Pancreas (tissue), 10 donors: ENCODE measurements at places on chromosomes 1 and 21.
A peak's percentile ranks its signal among the peaks of the same experiment; 100 is the strongest.

- DNase-seq: no peak
Measured at GRCh38 chr1:113320972-113321680, 69.2 kb upstream of the MAGI3 start.

DNA sequence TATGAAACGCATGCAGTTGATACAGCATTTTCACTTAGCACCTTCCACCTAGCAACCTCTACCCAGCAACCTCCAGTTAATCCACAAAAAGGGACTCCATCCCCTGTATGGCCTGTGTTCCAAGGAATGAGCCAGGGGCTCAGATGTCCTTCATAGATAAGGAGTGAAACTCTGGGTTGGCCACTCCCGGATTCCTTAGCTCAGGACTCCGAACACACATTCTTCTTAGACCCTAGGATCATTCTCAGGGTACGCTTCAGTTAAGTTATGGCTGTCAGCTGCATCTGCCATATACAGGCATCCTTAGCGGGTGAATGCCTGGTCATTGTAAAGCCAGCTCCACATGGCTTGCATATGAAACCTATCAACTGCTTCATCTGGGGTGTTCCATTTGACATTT, 15.9 kb upstream of the IFI6 start:
- DNase-seq: no peak

GRCh38 chr1:165924117-165924516, 96.7 kb downstream of the UCK2 start:
- DNase-seq: no peak

DNA sequence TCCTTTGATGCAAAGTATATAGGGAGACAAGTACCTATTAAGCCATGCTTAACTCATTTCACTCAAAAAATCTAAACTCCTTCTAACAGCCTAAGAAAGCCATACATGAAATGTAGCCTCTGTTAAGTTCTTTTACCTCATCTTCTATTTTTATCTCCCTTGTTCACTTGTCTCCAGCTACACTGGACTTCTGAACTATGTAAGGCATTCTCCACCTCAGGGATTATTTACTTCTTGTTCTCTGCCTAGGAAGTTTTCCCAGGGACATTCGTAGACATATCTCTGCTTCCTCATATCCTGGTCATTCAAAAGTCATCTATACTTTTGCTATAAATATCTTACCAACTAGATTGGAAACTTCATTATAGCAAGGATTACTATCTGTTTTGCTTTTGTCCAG, 96.9 kb downstream of the COP1 start:
- no peak for DNase-seq

- no peak for DNase-seq
Measured at GRCh38 chr1:226404063-226404903, 3.6 kb downstream of the PARP1 start.

DNA sequence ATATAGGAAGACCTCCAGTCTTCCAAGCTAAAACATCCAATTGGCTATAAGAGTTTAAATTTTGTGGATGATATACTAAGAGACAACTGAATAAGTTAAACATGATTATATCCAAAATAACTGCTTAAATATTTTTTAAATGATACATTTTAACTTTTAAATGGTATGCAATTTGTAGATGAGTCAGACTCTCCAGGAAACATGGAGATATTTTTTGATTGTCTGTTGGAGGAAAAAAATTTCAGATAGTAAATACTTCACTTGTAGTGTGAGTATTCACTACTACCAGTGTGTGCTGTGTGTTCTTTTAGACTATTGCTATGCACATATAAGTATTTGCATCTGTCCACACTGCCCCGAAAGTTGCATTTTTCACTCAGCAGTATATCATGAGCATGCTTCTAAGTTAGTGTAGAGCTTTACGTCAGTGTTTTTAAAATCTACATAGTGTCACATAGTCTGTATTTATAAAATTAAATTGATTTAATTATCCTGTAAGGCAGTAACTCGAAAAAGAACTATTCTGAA, 91.1 kb downstream of the USP25 start:
- DNase-seq: no peak

DNA sequence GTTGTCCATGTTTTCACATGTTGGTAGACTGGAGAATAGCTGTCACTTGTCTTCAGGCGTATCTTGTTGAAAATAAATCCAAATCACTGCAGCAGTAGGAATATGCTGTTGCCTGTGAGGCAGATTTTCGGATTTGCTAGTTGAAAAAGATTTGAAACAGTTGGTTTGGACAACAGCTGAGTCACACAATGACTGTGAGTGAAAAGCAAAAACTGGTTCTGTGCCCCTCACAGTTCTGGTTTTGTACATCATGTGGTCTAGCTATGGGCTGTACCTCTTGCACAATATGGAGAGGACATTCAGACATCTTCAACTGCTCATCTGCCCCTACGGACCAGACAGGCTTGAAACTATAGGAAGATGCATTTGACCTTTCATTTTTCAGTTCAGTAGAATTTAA, 1.8 kb downstream of the ARF1 start:
- no peak for DNase-seq

DNA sequence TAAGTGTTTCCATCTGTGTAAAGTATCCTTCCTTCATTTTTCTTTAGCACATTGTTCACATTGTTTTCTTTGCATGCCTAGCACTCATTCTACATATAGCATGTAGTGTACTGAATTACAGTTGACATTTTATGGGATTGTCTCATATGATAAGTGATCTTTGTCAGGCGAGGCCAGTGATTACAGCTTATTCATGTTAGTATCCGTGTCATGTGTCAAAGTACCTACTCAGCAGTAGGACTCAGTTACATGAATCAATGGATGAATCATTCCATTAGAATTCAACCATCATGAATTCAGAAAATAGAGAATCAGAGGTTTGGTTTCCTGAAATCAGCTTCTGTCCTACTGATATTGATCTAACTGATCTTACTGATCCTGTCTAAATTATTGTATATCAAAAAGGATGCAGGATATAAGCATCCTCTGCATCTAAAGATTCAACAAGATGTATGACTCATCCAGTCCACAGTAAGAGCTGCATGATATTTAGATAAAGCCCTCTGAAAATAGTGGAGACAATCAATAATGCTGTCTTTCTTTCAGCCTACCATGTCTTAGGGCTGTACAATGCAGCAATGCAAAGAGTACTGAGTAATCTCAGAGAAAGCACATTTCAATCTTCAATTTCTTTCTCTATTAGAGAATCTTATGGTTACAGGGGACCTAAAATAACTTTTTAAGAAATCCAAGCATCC, 20.7 kb upstream of the HRNR start:
- no peak for DNase-seq

- no peak for DNase-seq
Measured at GRCh38 chr1:214425716-214426425, 125.5 kb downstream of the PTPN14 start.

DNA sequence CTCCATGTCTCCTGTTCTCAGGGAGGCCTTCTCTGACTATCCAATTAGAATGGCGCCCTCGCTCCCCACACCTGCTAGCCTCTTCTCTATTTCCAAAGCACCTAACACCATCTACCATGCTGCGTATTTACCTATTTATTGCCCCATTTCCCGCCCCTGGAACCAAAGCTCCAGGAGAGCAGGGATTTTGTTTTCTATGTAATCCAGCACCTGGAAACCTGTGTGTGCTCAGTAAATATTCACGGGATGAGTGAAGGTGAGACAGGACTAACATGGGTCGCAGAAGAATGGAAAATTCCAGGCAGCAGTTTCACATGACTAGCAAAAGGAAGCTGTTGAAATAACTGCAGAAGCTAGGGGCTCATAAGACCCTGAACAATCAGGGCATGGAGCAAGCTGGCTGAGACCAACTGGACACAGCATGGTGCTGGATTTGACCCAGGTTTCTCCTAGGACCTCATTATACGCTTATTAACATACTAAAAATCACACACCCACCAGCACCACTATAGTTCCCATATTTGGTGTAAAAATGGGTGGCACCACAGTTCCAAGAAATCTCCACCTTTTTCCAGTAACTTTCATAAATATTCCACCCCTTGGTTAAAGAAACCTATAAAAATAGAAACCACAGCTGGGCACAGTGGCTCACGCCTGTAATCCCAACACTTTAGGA, 15.1 kb upstream of the TENT5B start:
- no peak for DNase-seq

GRCh38 chr1:175000697-175001187, 995 bp downstream of the CACYBP start:
- DNase-seq: no peak

DNA sequence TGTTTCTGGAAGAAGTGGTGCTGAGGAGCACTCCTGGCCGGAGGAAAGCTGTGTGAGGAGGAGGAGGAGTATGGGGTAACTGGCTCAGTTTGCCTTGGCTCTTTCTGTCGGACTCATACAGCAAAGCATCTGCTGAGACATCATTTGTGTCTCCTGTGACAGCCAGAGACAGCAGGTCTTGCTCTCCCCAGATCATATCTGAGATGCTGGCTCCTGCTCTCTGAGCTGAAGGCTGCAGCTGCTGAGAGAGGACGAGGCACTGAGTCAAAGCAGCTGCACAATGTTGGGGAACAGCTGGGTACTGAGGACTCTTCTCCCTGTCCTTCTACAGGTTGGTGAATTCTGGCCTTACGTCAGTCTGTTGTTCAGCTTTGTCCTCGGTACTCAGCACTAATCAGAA, 14.3 kb downstream of the OR2B11 start:
- DNase-seq: no peak

GRCh38 chr1:60063561-60063960, 10.0 kb downstream of the C1orf87 start:
- DNase-seq: no peak

DNA sequence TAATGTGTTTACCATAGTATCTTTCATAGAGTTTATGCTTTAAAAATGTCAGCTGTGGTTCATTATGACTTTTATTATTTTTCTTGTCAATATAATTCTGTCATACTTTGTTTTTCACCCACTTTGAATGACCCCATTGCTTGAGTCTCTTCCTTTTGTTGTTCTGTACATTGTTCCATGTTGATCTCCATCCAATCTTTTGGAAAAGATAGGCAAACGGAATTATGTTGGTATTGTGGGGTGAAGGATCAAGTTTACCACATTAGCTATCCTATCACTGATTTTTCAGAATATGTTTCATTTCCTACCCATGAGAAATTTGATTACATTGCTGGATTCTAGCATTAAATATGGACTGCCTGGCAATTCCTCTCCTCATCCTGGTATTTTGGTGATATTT, 196.6 kb downstream of the NFIA start:
- DNase-seq: no peak

- no peak for DNase-seq
Measured at GRCh38 chr1:48026701-48027532, 29.7 kb upstream of the TRABD2B start.

- DNase-seq: no peak
Measured at GRCh38 chr1:28155628-28156027, 20.9 kb downstream of the PTAFR start.

- no peak for DNase-seq
Measured at GRCh38 chr21:44700101-44701022, 3.4 kb downstream of the KRTAP10-12 start.

DNA sequence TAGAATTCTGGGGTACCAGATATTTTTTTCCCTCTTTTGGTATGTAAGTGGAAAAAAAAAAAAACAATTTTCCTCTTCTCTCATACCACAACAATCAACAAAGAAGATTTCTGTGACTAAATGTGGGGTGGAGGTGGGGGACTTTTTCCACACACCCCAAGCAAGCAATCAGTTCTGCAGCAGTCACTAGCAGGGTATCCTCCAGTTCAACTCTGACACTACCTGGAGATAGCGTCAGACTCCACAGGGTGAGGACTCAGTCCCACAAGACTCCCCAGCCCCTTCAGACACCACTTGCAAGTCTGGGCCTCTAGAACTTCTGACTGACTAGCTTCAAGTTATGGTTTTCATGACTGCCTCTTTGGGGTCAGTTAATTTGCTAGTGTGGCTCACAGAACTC, 6.2 kb downstream of the DHX9 start:
- no peak for DNase-seq

DNA sequence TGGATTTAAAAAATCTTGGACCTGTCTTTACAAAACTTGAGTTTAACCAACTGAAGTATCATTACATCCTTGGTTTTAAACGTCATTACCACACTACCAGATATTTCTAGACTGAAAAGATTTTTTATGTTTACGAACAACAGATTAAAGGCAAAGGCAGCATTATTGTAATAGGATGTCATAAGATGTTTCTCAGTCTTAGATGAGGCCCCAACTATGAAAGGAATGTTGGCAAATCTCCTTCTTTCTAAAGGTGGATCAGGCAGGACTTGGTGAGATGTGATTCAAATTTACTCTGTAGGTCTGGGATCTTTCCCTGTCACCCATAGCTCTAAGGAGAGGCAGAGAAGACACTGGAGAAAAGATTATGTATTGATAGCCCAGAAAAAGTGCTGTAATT, 417.9 kb downstream of the PTBP2 start:
- DNase-seq: no peak

GRCh38 chr1:194774535-194774934, 1588.1 kb upstream of the B3GALT2 start:
- DNase-seq: no peak

DNA sequence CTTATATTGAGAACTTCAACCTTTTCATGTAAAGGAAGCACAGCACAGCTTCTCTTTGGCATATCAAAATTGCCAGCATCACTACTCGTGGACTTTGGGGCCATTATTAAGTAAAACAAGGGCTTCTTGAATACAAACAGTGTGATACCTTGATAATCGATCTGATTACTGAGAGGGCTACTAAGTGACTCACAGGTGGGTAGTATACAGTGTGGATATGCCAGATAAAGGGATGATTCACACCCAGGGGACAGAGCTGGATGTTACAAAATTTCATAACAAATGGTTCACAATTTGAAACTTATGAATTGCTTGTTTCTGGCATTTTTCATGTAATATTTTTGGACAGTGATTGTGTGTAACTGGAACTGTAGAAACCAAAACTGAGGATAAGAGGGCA, 15.4 kb downstream of the HDAC1 start:
- no peak for DNase-seq

DNA sequence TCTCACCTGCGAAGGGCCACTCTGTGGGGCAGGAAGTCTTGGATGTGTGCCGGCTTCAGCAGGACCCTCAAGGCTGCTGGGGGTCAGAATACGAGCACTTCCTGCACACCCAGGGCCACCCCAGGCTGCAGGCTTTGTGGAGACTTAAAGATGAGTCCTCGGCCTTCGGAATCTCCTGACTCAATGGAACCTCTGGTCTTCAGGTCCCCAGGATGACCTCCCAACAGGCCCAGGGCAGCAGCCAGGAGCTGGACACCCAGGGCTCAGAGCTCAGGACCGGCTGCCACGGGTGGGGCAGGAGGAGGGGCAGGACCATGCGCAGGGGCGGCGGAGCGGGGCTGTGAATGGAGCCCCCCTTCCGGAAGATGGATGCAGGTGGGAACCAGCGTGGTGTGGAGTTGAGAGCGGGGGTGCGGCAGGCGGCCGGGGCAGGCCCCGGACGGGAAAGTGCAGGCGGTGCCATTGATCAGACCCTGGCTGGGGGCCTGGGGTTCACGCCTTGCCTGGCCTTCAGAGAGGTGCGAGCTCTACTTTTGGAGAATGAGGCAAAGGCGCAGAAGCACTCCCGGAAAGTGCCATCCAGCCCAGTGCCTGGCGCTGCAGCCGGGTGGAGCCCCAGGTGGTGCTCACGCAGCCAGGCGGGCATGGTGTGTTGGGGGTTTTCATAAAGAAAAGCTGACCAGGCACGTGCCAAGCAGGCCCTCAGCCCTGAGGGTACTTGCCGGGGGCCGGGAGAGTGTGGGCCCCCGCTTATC, 10.4 kb downstream of the COL18A1 start:
- DNase-seq: peak; percentile 11

- no peak for DNase-seq
Measured at GRCh38 chr1:173017792-173018191, 32.9 kb downstream of the TNFSF18 start.

GRCh38 chr21:45078877-45079281, 4.5 kb downstream of the ADARB1 start:
- no peak for DNase-seq

GRCh38 chr1:60664086-60664625, 418.2 kb upstream of the NFIA start:
- no peak for DNase-seq
